ENCODE measurements at places on chromosomes 6 and 20.

- no peak for DNase-seq
Measured at GRCh38 chr6:139977887-139978332, 603.5 kb upstream of the CITED2 start.

DNA sequence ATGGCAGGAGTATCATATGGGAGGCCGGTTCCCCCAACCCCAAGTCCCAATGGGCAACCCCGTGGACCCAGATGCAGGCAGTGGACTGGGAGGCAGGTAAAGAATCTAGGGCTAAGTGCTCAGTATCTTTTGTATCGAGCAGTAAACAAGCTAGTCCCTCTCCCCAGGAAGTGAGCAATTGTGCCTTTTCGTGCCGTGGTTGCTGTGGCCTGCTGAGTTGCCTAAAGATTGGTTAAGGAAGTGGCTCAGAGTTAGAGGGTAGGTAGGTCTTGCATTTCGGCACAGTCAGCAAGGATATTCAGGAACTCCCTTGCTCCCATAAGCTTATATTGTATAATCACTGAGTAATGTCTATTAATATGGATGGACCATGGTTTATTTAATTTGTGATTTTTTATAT is 1.3 kb upstream of the DNAH8 start:
- DNase-seq: no peak

- no peak for DNase-seq
Measured at GRCh38 chr20:57464642-57465211, 60.2 kb downstream of the CTCFL start.

DNA sequence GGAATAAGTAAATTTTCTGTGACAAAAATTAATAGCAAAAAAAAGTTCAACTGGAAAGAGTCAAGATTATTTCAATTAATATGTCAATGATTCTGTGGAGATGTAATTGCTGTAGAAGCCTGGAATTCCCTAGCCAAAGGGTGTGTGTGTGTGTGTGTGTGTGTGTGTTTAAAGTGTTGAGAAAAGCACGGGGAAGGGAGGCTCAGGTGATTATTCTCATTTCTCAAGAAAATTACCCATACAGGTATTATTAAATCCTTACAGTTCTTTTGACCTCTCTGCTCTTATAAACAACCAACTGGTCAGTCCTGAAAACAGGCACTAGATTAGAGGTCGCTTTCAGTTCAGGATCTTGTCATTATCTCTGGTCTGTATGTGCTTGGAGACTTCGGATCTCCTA is 129.3 kb upstream of the SASH1 start:
- DNase-seq: no peak

- peak; percentile 31 for DNase-seq
Measured at GRCh38 chr20:4592316-4593148, 129.2 kb upstream of the PRND start.

- no peak for DNase-seq
Measured at GRCh38 chr6:112253841-112254816, at the start of gene LAMA4. LAMA4 (minus strand) TSS chr6:112254567; CDS start chr6:112254150, 417 bp downstream.

DNA sequence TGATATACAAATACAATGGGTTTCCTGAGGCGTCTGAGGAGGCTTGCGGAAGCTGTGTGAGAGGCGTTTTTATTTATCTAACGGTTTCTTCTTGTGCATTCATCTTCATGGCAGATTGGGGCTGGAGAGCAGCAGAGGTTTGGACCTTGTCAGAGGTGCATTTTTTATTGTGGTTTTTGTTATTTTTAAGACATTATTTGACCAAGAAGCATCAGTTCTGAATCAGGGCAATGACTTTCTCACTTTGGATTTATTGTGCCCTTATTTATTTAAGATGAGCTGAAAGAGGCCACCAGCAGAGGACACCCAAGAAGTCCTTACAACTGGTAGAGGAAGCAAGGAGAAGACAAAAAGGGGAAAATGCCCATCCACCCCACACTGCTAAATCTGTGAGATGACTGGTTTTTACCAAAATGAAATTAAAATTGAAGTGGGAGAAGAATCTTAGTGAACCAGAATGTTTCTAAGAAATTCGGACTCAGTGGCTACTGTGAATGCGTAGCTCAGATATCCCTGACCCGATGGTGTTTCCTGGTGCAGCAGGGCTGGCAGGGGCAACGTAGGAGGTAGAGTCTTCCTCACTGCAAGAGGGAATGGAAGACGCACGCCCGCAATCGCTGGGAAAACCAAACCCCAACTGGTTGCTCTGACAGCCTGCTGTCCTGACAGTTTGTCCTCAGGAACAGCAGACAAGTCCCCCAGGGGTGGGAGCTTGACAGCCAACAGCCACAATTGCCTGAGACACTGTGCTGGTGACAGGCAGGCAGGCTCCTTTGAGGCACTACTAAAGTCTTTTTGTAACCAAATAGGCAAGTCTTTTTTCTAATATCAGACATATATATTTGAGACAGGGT is 14.2 kb downstream of the PRR18 start:
- DNase-seq: no peak

- no peak for DNase-seq
Measured at GRCh38 chr6:14017626-14018475, 93.1 kb downstream of the RNF182 start.

DNA sequence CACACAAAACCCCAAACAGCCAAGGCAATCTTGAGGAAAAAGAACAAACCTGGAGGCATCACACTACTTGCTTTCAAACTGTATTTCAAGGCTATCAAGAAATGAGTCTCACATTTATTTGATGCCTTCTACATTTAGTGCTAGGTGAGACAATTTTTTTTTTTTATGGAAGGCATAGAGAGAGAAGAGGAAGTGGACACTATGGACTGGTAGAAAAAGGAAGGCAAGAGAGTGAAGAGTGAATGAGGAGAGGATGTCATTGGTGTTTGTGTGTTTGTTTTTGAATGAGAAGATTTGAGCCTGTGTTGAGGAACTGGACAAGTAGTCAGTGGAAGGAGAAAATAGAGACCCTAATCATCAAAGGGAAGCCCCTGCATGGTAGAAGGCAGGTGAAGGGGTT is 182.0 kb upstream of the JAG1 start:
- no peak for DNase-seq

- no peak for DNase-seq
Measured at GRCh38 chr6:156910938-156911337, 133.8 kb downstream of the ARID1B start.

GRCh38 chr6:44219053-44219814 is 2.5 kb downstream of the MYMX start:
- DNase-seq: no peak

DNA sequence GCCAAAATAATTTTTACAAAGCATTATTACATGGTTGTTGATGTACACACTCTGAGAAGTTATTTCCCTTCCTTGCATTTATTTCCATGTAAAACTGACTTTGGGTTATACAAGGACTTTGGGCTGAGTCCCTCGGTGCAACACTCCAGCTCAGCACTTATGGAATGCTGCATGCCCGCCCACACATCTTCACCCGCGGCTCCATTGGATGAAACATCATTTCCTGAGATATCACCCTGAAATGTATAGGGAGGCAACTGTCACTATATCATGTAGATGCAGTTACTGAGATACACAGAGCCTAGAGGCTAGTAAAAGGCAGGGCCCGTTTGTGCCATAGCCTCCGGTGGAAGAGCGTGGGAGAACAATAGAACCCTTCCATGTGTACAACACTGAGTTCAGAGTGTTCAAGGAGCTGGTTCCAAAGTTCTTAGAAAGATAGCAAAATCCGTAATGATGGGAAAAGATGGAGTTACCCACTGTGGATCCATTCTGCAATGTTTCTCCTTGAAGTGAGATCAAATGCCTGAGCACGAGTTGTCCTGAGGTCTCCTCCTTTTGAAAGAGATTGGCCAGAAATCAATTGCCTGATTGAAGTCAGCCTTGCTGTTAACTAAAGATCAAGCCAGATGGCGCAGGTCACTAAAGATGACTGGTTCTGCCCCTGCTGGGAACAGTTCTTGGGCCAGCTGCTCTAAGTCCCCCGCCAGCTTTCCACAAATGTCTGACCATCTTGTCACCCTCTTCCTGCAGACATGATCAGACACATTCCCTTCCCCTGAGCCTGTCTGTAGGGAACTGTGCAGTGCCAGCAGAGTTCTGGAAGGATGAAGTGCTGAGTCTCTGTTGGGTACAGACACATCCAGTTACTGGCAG is 100.9 kb upstream of the IYD start:
- no peak for DNase-seq

All from T-helper 1 cell (primary cell).